ENCODE measurements at places on chromosomes 12 and 14. TPM values are rescaled to one million over a fixed set of nuclear protein-coding genes. Genes with fewer than 3 reads are reported as not detected.

Gene SERPINA5
- 1.3 TPM for total RNA-seq

Gene CDKL1
- total RNA-seq, result 0.52 TPM

Gene L3HYPDH
- 24.9 TPM for total RNA-seq

Gene DAO
- total RNA-seq, result not detected

Gene NANOG
- total RNA-seq, result 134 TPM

Gene NKX2-1
- total RNA-seq, result not detected

Gene FBRSL1
- 65.9 TPM for total RNA-seq

Gene TTC9
- 34.2 TPM for total RNA-seq

Gene SLC39A5
- total RNA-seq, result 0.59 TPM

Gene CALCOCO1
- total RNA-seq, result 21.3 TPM

Gene VRTN
- total RNA-seq, result 143 TPM

Gene BCL2L14
- 2.7 TPM for total RNA-seq

Gene NOC4L
- 42.4 TPM for total RNA-seq

Gene RBMS2
- 13.1 TPM for total RNA-seq

Gene A2M
- total RNA-seq, result not detected

- H3K36me3 ChIP-seq, result no peaks in the 10 kb centered on the region
- H3K27ac ChIP-seq, result no peak overlapping the region
- peaks cover 20% of the 10 kb centered on the region for H3K4me1 ChIP-seq
- H3K4me3 ChIP-seq, result no peak overlapping the region
- DNase-seq, result peak; percentile 79
Observed at GRCh38 chr12:75969768-75970167, 61.8 kb downstream of the PHLDA1 start.

DNA sequence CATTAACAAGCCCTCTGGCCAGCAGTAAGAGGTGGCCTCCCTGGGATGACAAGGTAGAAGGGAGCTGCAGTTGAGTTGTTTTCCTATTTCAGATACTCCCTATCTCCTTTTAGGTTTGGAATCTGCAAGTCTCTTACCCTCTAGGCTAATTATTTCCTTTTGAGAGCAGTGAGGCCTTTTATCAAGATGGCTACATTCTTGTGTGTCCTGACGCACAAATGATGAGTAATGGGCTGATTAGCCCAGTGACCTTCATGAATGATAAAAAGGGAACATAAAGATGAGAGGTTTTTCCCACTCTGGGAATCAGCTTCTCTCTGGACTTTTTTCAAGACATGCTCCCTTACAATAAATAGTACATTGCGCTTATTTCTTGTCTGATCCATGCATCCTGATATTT lies 22.9 kb downstream of the DYRK2 start:
- no peaks in the 10 kb centered on the region for H3K27me3 ChIP-seq
- no peaks in the 10 kb centered on the region for H3K4me1 ChIP-seq
- DNase-seq, result no peak
- H3K4me3 ChIP-seq, result no peak overlapping the region
- H3K36me3 ChIP-seq, result peaks cover 9% of the 10 kb centered on the region

DNA sequence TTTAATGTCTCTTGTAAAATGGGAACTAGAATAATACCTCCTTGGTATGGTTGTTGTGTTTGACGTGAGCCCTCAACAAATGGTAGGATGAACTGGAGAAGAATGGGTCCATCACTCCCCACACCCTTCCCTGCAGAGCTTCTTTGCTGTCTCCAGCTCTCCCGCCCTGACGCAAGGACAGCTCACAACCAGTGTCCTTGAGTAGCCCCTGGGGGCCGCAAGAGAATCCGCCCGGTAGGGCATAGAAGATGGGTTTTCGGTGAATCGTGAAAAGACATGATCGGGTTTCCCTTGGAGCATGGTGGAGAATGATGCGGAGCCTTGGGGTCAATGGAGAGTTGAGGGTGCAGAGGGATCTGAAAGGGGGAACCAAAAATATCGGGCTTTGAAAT lies 6.1 kb upstream of the PAX9 start:
- no peaks in the 10 kb centered on the region for H3K36me3 ChIP-seq
- H3K4me3 ChIP-seq, result peak overlapping the region; percentile 56
- no peak overlapping the region for H3K27ac ChIP-seq
- H3K27me3 ChIP-seq, result peaks cover 100% of the 10 kb centered on the region
- H3K4me1 ChIP-seq, result peaks cover 39% of the 10 kb centered on the region

DNA sequence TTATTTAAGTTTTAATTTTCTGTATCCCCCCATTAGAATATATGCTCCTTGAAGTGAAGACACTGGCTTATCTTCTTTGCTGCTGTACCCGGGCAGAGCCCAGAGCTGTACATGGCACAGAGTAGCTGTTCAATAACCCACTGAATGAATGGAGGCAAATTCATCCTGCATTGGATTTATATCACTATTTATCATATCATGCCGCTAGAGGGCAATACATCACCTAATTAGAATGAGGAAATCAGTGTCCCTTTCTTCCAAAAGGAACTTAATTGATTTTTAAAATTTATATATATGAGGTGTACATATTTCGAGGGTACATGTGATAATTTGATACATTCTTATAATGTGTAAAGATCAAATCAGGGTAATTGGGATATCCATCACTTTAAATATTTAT lies 89.2 kb upstream of the TMEM260 start:
- H3K27me3 ChIP-seq, result no peaks in the 10 kb centered on the region
- H3K27ac ChIP-seq, result no peak overlapping the region
- no peak overlapping the region for H3K4me3 ChIP-seq
- H3K36me3 ChIP-seq, result no peaks in the 10 kb centered on the region

GRCh38 chr12:124505001-124505818 lies 62.2 kb downstream of the NCOR2 start:
- peaks cover 62% of the 10 kb centered on the region for H3K4me1 ChIP-seq

GRCh38 chr12:12008931-12009611 lies 61.7 kb upstream of the BCL2L14 start:
- no peaks in the 10 kb centered on the region for H3K36me3 ChIP-seq
- no peak overlapping the region for H3K4me3 ChIP-seq
- H3K27ac ChIP-seq, result peak overlapping the region; percentile 80
- H3K27me3 ChIP-seq, result no peaks in the 10 kb centered on the region
- peak; percentile 86 for DNase-seq
- H3K4me1 ChIP-seq, result peaks cover 30% of the 10 kb centered on the region

DNA sequence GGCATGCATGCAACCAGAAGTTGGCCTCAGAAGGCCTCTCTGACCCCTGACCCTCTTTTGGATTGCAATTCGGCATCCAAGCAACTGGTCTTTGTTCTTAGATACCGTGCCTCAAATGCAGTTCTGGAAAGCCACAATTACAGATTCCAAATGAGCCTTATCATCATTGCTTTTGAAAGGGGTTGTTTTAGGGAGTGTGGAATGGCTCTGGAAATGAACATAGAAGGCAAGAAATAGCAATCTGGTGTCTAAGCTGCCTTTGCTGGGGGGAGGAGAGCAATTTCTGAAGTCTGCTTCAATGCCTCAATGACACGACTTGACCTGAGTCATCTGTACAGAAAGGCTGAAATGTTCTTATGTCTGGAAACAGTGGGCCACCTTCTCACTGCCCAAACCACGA lies 250.1 kb downstream of the NUAK1 start:
- DNase-seq, result no peak
- no peaks in the 10 kb centered on the region for H3K27me3 ChIP-seq
- H3K4me1 ChIP-seq, result no peaks in the 10 kb centered on the region
- no peaks in the 10 kb centered on the region for H3K36me3 ChIP-seq
- no peak overlapping the region for H3K27ac ChIP-seq

- no peaks in the 10 kb centered on the region for H3K4me1 ChIP-seq
- H3K27ac ChIP-seq, result no peak overlapping the region
- H3K36me3 ChIP-seq, result peaks cover 4% of the 10 kb centered on the region
- no peak for DNase-seq
Observed at GRCh38 chr12:90441431-90441830, 513.5 kb downstream of the CCER1 start.

DNA sequence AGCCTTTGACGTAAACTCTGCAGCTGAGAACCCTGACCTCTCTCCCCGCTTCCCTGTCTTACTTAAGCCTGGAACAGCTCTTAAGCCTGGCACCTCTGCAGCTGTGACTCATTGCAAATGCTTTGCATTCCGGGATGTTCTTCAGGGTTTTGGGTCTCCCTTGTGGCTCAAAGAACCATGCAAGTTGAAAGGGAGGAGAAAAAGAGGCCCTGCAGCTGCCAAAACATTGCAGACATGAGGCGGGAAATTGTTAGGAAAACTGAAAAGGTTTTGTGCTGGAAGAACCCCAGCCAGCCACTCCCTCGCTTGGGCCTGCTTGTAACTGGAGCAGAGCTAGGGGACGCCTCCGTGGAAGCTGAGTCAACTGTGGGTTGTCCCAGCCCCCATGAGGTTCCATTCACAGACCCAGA lies 60.2 kb upstream of the FERMT2 start:
- no peak overlapping the region for H3K27ac ChIP-seq
- H3K4me1 ChIP-seq, result peaks cover 19% of the 10 kb centered on the region
- DNase-seq, result peak; percentile 79
- H3K27me3 ChIP-seq, result no peaks in the 10 kb centered on the region
- no peaks in the 10 kb centered on the region for H3K36me3 ChIP-seq
- no peak overlapping the region for H3K4me3 ChIP-seq

- H3K27ac ChIP-seq, result no peak overlapping the region
- H3K27me3 ChIP-seq, result no peaks in the 10 kb centered on the region
- no peak for DNase-seq
Observed at GRCh38 chr14:59243174-59243573, 54.7 kb downstream of the DAAM1 start.

- no peak overlapping the region for H3K4me3 ChIP-seq
- H3K27me3 ChIP-seq, result peaks cover 21% of the 10 kb centered on the region
- H3K4me1 ChIP-seq, result no peaks in the 10 kb centered on the region
- H3K36me3 ChIP-seq, result no peaks in the 10 kb centered on the region
- H3K27ac ChIP-seq, result no peak overlapping the region
- DNase-seq, result no peak
Observed at GRCh38 chr12:84813780-84814663, 98.6 kb downstream of the SLC6A15 start.

DNA sequence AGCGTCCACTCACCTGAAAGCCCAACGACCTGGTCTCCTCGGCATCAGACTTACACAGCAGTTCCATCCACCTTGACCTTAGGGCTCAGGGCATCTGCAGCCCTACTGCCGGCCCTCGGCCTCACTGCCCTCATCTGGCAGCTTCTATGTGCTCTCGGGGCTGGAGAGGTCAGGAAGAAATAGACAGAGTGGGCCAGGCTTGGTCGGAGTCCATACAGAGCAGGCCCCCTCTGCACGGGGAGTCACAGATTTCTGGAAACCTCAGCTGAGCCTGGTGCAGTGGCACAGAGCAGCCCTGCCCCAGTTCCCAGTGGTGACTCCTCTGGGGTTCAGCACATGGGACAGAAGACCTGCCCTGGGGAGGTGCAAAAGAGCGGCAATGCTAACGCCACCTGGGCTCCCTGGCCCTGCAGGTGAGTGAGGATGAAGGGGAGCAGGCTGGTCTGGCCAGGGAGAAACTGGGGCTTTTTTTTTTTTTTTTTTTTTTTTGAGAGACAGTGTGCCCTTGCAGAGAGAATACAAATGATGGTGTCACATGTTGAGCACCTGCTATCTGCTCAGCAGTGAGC lies 190.1 kb upstream of the PRMT8 start:
- H3K4me1 ChIP-seq, result peaks cover 4% of the 10 kb centered on the region
- no peaks in the 10 kb centered on the region for H3K27me3 ChIP-seq
- DNase-seq, result peak; percentile 42
- H3K4me3 ChIP-seq, result no peak overlapping the region

DNA sequence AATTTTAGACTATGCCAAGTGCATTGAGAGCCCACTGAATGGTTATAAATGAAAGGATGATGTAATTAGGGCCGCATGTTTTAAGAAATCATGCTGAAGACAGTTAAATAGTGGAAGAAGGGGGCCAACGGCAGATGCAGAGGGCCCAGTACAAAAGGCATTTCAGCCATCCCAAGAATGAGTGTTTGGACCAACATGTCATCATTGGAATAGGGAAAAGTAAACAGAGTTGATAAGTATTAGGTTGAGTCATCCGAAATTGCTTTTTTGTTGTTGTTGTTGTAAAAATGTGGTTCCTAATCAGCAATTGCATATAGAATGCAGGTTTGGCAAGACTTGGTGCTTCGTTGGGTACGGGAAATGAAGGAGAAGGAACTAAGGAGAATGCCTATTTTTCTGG lies 29.5 kb downstream of the BMP4 start:
- H3K4me3 ChIP-seq, result no peak overlapping the region
- no peak overlapping the region for H3K27ac ChIP-seq
- DNase-seq, result no peak
- H3K4me1 ChIP-seq, result peaks cover 7% of the 10 kb centered on the region
- H3K27me3 ChIP-seq, result no peaks in the 10 kb centered on the region

GRCh38 chr14:51182131-51182565 lies 57.9 kb upstream of the TMX1 start:
- H3K27ac ChIP-seq, result no peak overlapping the region
- DNase-seq, result no peak

GRCh38 chr14:57746563-57746962 lies 119.3 kb downstream of the SLC35F4 start:
- H3K36me3 ChIP-seq, result no peaks in the 10 kb centered on the region
- H3K4me1 ChIP-seq, result no peaks in the 10 kb centered on the region
- H3K27me3 ChIP-seq, result no peaks in the 10 kb centered on the region
- H3K4me3 ChIP-seq, result no peak overlapping the region
- DNase-seq, result no peak

- no peak overlapping the region for H3K4me3 ChIP-seq
- peaks cover 19% of the 10 kb centered on the region for H3K36me3 ChIP-seq
- DNase-seq, result no peak
- H3K4me1 ChIP-seq, result no peaks in the 10 kb centered on the region
- H3K27ac ChIP-seq, result no peak overlapping the region
Observed at GRCh38 chr14:55381561-55381960, 30.1 kb downstream of the ATG14 start.

- H3K36me3 ChIP-seq, result no peaks in the 10 kb centered on the region
- H3K27me3 ChIP-seq, result no peaks in the 10 kb centered on the region
- H3K4me1 ChIP-seq, result no peaks in the 10 kb centered on the region
- no peak for DNase-seq
- H3K27ac ChIP-seq, result no peak overlapping the region
Observed at GRCh38 chr14:23409475-23409874, 1.4 kb upstream of the MYH6 start.

DNA sequence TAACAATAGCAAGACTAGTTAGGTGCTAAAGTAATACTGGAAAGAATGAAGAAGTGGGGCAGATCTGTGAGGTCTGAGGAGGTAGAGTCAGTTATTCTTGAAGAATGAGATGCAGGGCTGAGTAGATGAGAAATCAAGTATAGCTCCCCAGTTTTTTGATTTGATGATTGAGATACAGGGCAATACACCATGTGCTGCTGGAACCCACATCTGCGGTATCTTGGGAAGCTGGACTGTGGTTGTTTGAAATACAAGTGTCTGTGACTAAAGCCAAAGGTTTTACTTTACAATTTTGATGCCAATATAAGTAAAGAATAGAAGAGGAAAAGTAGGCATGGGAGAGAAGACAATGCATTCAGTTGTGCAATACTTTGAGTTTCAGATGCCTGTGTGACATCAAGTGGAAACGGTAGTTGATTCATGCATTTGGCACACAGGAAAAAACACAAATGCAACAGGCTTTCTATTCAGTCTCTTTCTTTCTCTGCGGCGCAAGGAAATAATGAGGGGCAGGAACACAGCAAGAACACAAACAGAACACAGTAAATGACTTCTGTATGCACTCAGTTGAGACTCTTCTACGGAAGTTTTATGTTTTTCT lies 190.2 kb upstream of the SLC38A2 start:
- H3K4me3 ChIP-seq, result no peak overlapping the region
- H3K27ac ChIP-seq, result peak overlapping the region; percentile 79
- H3K27me3 ChIP-seq, result no peaks in the 10 kb centered on the region
- no peaks in the 10 kb centered on the region for H3K36me3 ChIP-seq

GRCh38 chr12:89344043-89344861 lies 8.0 kb downstream of the DUSP6 start:
- H3K27me3 ChIP-seq, result peaks cover 14% of the 10 kb centered on the region
- no peak overlapping the region for H3K27ac ChIP-seq
- peaks cover 65% of the 10 kb centered on the region for H3K4me1 ChIP-seq
- peaks cover 16% of the 10 kb centered on the region for H3K36me3 ChIP-seq

GRCh38 chr12:77102123-77102522 lies 36.8 kb upstream of the E2F7 start:
- DNase-seq, result no peak
- H3K4me3 ChIP-seq, result no peak overlapping the region
- no peak overlapping the region for H3K27ac ChIP-seq
